H7 (cell line): ENCODE measurements at places on chromosomes 12 and 14.

DNA sequence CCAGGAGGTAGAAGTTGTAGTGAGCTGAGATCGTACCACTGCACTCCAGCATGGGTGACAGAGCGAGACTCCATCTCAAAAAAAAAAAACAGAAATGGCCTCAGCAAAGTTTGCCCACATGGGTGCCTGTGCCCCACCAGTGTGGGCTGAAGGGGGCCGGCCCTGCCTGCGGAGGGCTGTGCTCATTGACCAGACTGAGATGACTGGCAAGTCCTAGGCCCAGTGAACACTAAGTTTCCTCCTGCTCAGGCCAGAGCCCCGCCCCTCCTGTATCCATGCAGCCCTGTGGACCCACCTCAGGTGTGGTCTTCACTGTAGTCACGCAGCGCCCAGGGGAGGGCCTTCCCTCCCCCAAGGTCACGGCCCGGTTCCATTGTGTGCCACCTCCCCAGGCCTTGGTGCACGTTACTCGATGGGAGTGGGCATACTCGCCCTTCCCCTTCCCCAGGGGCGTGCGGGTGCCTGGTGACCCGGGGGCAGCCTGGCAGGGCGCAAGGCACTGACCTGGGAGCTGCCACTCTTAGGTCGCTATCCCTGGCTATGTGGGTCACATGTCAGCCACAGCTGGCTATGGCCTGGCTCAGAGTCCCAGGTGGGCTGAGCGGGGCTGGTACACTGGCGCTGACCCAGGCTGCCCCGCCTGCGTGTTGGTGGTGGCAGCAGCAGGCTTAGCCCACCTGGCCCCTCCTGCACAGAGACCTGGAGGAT lies 16.1 kb downstream of the INF2 start:
- no peak for DNase-seq

DNA sequence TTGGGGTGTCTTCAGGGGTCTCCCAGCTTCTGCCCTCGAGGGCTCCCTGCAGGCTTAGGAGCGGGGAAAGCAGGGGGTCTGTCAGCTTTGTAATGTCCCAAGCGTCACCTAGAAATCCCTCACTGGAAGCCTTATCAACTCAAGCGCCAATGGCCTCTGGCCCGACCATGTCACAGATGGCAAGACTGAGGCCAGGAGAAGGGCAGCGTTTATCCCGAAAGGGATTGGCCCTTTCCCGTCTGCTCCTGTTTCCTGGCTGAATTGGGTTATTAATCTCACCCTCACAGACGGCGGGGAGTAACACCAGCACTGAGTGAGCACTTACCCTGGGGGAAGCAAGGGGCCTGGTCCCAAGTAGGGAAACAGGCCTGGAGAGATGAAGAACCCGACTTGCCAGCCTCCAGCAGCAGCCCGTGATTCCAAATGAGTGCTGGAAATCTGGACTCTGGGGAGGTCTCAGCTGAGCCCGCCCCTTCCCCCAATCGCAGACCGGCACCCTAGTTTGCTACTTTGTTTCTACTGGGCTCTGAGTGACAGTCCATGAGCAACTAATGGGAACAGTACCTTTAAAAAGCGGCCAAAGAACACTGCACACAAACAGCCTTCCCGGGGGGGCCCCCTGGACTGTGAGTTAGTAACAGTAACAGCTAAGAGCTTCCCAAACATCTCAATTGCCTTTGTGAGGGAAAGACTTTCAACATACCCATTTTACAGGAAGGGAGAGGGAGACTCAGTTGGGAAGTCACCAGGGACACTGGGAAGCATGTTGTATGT lies 2.1 kb upstream of the NCOR2 start:
- DNase-seq, result peak; percentile 62

DNA sequence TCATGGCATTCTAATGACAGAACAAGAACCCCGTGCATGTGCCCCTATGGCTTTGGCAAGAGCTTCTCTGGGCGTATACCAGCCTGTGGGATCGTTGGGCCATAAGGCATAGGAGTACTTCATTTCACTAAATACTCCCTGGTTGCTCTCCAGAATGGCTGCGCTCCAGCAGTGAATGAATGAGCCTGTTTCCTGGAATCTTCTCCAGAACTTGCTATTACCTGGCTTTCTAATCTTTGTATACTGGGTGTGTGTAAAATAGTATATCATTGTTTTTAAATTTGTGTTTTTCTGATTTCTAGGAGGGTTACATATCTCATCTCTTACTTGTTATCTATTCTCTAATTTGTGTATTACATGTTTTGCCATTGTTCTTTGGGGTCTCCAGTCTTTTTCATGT lies 28.6 kb upstream of the EMP1 start:
- DNase-seq, result no peak

GRCh38 chr14:21120686-21121085 lies 19.8 kb downstream of the TMEM253 start:
- DNase-seq, result no peak

DNA sequence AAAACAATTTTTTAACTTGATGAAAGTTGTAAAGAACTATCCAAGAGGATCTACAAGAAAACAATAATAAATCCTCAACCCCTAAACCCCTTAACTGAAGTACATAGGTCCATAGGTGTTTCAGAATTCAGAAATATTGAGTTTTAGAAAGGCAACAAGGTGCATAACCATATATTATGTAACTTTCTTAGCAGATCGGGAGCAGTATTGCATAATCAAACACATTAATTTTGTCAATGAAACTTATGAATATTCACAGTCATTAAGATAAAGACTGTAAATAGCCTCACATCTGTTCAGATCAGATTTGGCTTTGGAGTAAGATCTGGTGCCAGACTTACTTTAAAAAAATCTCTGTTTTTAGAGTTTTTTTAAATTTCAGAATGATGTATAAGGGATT lies 647.1 kb upstream of the FLRT2 start:
- no peak for DNase-seq

- no peak for DNase-seq
Observed at GRCh38 chr12:5210179-5210922, 166.7 kb downstream of the KCNA5 start.

GRCh38 chr14:57930241-57930975 lies 64.5 kb upstream of the SLC35F4 start:
- DNase-seq, result no peak

- peak; percentile 83 for DNase-seq
Observed at GRCh38 chr12:111353603-111354295, 15.1 kb downstream of the PHETA1 start.

- no peak for DNase-seq
Observed at GRCh38 chr12:41962171-41962572, 182.5 kb downstream of the GXYLT1 start.

DNA sequence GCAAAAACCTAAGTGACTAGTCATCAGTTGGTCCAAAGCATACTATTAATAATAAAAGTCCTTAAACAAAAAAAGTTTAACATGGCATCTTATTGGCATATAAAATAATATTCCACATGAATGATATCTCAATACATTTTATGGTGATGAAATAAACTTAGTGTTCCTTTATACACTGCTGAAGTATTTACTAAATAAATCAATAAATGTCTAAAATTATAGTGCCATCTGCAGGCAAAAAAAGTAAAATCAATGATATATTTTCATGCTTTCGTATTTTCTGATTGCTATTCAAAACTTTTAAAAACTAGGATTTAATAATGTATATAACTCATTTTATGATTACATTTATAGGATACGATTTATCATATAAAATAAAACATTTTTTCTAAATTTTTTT lies 30.5 kb downstream of the PUS7L start:
- DNase-seq, result no peak

DNA sequence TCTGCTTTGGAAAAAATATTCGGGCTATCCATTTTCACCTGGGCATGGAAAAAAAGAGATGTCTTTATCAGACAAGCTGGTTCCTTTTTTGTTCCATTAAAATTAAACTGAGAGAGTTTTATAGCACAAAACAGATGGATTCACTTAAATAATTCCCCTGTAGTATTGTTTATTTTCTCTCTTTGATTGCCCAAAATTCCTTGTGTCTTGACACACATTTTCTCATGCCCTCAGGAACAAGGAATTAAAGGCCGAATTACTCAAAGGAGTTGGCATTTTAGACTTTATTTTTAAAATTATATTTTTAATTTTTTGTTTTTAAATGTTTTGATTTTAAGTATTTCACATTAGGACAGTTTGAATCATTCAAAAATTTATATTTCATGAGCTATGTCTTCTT lies 69.6 kb upstream of the SLCO1C1 start:
- DNase-seq, result no peak

DNA sequence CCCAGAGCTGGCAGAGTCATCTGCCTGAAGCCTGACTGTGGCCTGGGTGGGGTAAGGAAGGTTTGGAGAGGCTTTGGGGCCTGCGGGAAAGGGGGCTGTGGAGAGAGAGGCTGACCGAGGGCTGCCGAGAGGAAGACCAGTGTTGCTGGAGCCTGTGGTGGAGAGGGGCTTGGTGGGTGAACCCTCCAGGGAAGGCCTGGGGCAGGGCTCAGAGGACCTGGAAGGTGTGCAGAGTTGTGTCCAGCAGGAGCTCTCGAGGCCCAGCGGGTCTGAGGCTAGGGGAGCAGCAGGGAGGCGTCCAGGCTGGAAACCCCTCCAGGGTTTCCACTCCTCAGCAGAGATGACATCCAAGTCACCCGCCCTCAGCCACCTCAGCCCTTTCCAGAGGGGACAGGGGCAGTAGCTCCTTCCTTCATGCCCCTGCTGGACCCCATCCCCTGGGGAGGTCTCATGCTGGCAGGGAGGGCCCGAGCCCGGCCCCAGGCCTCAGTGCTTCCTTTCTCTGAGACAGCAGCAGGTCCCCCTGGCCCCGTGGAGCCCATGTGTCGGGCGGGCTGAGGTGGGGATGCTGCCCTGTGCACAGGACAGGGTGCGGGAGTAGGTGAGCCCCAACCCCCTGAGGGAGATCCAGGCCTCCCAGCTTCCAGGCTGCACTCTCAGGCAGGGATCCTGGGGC lies 8.4 kb downstream of the CEP170B start:
- DNase-seq, result no peak

DNA sequence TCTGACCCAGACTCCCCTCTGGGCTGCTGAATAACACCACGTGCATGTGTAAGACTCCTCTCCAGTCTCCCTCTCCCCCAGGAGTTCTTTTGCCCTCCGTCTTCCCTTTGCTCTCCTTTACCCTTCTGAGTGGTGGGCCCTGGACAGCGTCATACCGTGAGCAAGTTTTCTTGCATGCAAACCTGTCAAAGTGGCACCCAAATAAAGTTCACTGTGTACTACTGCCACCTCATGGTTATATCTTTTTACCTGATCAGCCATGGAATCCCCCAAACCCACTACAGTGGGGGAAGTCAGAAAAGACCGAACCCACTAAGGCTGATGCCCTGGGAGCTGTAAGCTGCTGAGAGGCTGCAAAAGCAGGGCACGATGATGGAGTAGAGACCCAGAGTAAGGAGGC lies 131.1 kb upstream of the VRK1 start:
- no peak for DNase-seq

- no peak for DNase-seq
Observed at GRCh38 chr14:79426103-79426755, 785.1 kb downstream of the DIO2 start.

- DNase-seq, result peak; percentile 46
Observed at GRCh38 chr12:104605685-104606084, 148.9 kb downstream of the CHST11 start.

DNA sequence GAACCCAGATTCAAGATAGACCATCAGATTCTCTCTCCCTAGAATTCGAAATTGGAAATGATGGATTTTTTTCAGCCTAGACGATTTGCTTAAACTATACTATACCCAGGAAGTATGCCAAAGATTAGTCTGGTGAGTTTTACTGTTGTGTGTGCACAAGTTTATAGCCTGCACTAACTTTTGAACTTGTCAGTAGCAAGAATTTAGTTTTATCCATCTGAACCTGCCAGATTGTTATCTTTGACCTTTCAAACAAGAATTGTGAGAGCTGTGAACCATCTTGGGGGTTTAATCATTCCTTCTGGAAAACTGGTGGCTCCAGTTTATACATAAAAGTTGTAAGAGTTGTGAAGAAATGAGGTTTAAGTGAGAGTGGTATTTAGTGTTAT lies 243.5 kb upstream of the DAAM1 start:
- DNase-seq, result no peak

DNA sequence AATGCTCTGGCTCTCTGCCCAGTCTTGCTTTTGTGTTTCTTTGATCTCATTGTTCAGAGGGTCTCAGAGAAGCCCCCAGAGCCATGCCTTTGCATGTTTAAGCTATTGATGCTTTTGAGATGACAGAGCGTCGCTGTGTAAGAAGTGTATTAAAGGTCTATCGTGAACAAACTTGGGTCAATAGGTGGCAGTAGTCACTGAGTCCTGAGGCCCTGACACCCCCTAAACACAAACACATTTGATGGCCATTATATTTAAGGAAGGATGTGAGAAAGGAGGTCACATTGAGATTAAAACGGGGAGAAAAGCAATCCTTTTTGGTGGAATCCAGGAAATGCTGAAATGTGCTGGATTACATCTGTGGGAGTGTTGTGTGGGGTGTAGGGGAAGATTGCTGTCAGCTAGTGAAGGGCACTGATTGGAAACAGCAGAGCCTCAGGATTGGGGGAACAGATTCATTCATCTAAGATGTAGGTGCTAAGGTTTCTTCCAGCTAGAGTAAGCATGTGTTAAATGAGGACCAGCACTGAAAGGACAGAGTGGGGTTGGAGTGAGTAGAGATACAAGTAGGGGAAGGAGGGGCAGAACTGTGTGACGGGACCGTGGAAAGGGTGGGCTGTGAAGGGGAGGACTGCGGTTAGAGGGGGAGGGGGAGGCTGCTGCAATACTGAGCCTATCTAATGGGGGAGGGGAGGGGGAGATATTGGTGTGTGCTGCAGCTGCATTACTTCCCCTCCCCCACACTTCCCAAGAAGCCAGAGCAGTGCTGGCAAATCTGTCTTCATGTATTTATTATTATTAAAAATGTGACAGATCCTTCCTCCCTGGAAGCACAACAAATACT lies 12.7 kb downstream of the NGDN start:
- no peak for DNase-seq

DNA sequence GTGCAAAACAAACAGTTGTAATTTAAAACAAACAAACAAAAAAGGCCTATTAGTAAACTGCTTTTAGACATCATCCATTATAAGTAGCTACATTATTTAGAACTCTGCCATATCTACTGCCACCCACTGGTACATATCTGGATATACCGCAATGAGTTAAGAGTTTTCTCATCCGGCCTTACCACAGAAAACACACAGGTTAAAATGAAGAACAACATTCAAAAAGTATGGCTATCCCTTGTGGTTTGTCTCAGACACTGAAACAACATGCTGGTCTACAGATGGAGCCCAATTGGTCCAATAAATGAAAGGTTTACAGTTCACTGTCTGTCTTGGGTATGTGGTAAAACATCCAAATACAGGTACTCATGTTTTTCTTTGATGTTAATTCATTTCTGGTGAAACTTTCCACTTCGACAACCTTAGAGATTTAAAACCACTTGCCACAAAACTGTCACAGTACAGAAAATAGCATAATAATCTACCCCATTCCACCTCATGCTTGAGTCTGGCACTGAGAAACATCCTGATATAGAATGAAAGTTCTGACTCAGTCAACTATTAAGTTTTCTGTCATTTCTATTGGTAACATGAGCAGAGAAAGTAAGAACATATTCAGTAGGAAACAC lies 354.3 kb downstream of the CEP128 start:
- DNase-seq, result no peak
